AG09319 (cell line): ENCODE measurements at places on chromosomes 1 and 21.

GRCh38 chr1:161784968-161785367 lies 18.8 kb downstream of the ATF6 start:
- no peak for DNase-seq

GRCh38 chr1:100775483-100775882 lies 55.9 kb downstream of the VCAM1 start:
- no peak for DNase-seq

GRCh38 chr1:226919587-226919986 lies 20.5 kb upstream of the COQ8A start:
- no peak for DNase-seq

DNA sequence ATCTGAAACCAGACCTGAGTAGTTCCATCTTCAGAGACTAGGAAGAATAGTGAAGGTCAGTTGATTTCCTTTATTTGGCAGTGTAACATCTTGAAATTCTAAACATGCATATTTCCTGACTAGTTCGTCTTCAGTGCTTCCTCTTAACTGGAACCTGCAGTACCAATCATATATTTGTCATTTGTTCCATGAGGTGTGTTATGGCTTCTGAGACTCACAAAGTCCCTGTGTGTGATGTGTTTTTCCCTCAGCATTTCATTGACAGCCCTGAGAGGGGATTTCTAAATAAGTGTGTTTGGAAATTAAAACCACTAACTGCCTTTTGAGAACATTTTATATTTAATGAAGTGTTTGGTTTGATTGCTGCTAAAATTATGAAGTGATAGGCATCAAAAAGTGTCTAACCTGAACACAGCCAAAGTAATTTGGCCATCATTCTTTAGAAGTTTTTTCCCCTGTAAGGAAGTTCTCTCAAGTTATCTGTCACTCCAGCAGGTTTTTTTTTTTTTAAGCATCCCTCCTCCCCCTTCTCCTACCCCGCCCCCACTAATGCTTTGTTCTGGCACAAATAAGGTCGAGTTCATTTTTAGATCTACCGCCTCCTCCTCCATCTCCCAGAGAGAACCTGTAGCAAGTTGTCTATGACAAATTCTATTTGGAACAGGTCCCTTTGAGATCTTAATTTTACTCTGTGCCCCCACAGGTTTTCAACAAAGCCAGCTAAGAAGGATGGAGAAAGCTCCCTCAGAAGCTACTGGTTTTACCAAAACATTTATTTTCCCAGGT lies 61.4 kb downstream of the TMEM200B start:
- DNase-seq, result no peak

DNA sequence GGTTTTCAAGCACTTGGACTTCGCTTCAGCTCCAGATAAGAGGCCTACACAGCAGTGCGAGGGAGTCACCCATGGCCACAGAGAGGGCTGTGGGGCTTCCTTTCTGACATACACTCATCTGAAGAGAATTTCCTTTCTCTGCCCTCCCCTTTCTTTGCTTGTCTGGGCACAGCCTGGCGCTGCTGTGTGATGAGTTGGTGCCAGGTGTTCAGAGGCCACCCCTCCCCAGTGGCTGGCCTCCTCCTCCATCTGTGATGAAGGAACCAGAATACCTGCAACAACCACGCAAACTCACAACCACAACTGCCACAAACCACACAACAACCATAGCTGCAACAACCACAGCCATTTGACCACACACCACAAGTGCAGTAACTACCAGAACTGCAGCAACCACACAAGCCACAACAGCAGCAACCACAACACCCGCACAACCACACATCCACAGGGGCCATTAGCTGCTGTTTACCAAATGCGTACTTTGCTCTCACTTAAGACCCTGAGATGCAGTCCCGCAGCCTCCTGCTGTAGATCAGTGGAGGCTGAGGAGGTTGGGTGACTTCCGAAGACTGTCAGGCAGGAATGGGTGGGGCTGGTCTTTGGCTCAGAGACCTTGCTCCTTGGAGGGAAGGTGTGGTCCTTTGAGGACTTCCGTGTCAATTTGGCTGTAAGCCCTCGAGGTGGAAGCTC lies 71.1 kb downstream of the IER5 start:
- no peak for DNase-seq

- DNase-seq, result no peak
Observed at GRCh38 chr1:209742409-209743144, 13.3 kb upstream of the TRAF3IP3 start.

DNA sequence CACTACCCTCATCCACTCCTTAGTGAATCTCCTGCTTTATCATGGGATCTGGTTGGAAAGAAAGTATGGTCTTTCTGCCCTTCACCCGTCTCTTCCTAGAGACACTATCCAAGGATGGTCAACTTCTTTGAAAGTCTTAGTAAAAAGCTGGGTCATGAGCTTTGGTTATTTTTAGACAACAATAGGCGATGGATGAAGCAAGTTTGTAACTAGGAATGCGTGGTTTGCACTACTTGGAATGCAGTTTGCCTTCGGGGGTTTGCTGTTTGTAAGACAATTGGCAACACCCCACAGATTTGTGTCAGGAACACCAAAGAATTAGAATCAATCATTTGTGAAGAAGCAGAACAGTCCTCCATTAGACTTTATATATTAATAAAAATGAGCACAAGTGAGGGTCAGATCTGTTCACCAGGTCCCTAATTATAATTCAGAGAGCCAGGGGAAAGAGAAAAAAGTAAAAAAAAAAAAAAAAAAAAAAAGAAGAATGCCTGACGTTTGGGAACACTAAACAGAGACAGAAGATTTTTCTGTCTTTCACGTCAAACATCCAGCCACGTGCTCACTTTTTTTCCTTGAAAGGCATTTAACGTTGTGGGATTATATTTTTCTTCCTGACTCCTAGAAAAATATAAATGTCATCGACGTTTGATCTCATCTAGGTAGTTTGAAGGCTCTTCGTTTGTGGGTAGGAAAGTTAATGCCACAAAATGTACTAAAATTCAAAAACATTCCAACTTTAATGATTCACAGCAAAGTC lies 60.7 kb upstream of the BTG3 start:
- DNase-seq, result no peak

DNA sequence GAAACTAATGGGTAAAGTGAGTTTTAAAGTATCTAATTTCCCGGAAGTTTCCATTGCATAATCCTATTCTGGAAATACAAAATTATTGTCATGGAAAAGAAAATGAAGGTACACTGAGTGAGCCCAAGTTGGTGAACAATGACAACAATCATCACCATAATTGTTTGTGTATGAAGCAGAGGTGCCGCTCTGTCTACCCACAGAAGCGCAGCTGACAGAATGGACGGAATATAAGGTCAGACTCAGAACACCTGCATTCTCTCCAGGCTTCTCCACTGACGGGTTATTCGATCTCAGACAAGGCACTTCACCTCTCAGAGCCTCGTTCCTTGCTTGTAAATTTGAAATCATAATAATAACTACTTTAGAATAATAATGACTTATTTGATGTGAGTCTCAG lies 99.1 kb upstream of the NGF start:
- no peak for DNase-seq

GRCh38 chr1:91851130-91852010 lies 34.6 kb downstream of the TGFBR3 start:
- peak; percentile 73 for DNase-seq

GRCh38 chr1:67896826-67897225 lies 63.6 kb upstream of the GNG12 start:
- DNase-seq, result no peak

DNA sequence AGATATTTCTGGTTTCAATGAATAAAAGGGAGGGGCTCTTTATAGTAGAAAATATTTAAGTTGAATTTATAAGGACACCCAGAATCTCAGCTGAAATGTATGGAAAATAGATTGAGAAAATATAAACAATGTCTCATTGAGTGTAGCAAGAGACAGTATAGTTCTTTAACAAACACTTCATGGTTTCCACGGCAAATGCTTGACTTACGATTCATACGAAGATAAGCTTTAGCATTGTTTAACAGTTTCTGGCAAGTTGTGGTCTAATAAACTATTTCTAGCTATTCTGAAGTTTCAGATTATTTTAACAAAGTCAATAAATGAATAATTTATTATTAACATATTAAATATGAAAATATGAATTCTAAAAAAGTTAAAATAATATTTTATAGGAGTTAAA lies 1419.4 kb downstream of the KCNT2 start:
- DNase-seq, result no peak

DNA sequence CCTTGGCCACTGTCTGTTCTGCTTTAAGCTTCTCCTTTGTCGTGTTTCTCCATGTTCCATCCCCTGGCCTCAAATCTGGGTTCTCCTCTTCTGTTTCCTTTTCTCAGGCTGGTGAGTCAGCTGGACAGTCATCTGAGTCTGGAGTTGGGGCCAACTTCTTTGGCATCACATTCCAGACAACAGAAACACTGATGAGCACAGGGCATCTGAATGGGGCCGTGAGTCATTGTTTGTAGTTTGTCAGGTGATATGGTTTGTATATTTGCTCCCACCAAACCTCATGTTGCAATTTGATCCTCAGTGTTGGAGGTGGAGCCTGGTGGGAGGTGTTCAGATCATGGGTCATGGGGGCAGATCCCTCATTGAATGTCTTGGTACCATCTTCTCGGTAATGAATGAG lies 14.3 kb upstream of the OLIG2 start:
- DNase-seq, result no peak

DNA sequence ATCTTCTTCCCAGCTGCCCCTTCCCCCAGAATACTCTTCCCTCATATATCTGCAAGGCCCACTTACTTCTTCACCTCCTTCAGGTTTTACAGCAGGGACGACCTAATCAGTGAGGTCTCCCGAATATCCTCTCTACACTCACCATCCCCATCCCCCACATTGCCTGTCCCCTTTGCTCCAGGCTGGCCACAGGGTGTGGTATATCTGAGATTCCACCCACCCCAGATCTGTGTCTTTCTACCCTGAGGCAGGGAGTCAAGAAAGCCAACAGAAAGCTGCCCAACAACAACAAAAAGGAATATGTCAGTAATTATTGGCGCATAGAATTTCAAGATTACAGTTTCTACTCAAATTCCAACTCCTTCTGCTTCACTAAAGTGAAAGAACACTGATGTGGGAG lies 30.0 kb upstream of the OPRD1 start:
- DNase-seq, result no peak

DNA sequence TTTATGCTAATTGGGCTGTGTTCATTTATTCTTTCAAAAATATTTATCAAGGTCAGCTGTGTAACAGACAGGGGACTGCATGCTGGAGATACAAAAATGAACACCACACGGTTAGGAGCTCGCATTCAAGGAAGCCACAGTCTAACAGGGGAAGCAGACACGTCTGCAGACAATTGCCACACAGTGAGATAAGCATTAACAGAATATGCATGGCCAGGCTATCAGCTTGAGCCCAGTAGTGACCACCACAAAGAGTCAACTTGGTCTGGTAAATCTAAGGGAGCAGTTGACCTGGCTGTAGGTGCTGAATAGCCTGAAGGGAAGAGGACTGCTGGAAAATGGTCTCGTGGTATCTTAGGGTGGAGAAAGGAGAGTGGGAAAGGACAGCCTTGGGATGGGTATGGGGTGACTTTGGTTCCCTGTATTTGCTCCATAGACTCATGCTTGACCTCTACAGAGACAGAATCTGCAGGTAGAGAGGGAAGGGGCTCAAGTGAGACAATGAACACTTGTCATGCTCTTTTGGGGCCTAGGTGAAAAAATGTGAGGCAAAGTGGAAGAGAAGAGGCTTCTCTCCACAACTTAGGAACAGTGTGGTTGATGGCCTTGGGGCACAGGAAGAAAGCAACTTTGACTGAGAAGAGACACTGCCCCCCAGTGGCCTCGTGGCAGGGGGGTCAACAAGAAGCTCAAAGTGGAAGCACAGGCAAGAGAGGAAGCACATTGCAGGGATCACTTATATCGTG lies 7.6 kb upstream of the NPL start:
- DNase-seq, result peak; percentile 32
